Left cardiac atrium (tissue), 4 donors: ENCODE measurements at places on chromosomes 2 and 18. TPM values are rescaled to one million over a fixed set of nuclear protein-coding genes. Genes with fewer than 3 reads are reported as not detected.

SLC14A1 gene
- total RNA-seq = 9.7 TPM

SLC11A1 gene
- total RNA-seq = 16.1 TPM

RFX8 gene
- total RNA-seq = not detected

C2orf80 gene
- not detected for total RNA-seq

CHST10 gene
- total RNA-seq = 10.9 TPM

HOXD13 gene
- not detected for total RNA-seq

NFE2L2 gene
- 68.4 TPM for total RNA-seq

RNU2-63P gene
- 2.4 TPM for total RNA-seq
